CD4-positive, alpha-beta T cell (primary cell): ENCODE measurements at places on chromosomes 6 and 20. TPM values are rescaled to one million over a fixed set of nuclear protein-coding genes. Genes with fewer than 3 reads are reported as not detected.

The PCK1 gene
- not detected for total RNA-seq

The CGAS gene
- total RNA-seq, result 11.0 TPM

GRCh38 chr6:33414592-33415271 is 3.2 kb downstream of the CUTA start:
- H3K27ac ChIP-seq, result no peak overlapping the region
- no peaks in the 10 kb centered on the region for H3K27me3 ChIP-seq
- H3K4me1 ChIP-seq, result peaks cover 87% of the 10 kb centered on the region
- no peak overlapping the region for H3K4me3 ChIP-seq

The OVOL2 gene
- not detected for total RNA-seq

The RBPJL gene
- total RNA-seq, result not detected

DNA sequence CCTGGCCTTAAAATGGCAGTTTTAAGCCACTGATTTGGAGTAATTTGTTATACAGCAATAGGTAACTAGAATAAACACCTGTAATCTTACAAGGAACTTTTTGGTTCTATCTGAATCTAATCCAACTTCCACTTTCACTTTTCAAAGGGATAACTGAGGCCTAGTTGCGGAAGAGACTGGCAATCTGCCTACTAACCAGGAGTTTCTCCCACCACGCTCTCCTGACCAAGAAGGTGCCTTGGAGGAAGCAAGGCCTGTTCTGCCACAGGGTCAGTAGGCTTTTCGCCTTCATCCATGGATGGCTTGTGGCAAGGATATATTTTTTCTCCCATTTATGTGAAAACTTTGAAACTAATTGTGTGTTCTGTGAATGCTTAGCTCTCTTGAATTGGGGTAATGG is 12.9 kb upstream of the MYBL2 start:
- no peaks in the 10 kb centered on the region for H3K36me3 ChIP-seq
- no peak overlapping the region for H3K27ac ChIP-seq
- peaks cover 18% of the 10 kb centered on the region for H3K4me1 ChIP-seq
- no peak overlapping the region for H3K4me3 ChIP-seq
- no peak for DNase-seq

DNA sequence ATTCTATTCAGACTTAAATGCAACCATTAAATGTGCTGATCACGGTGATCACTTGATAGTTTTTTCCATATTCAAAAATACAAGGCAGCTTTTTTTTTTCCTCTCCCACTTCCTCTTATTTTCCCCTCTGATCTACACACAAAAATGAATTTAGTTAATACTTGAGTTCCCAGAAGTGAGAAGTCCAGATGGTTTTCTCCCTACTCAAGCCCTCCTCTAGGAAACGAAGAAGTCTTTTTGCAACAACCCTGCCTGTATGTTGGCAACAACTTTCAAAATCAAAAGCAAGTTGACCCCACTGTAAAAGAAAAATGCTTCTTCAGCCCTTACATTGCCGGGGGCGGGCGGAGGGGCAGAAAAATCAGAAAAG is 24.3 kb downstream of the ARHGAP18 start:
- no peaks in the 10 kb centered on the region for H3K36me3 ChIP-seq
- H3K27me3 ChIP-seq, result no peaks in the 10 kb centered on the region
- H3K4me3 ChIP-seq, result no peak overlapping the region
- DNase-seq, result no peak
